Retina (tissue), 1 donor: ENCODE measurements at places on chromosomes 3 and 15.

DNA sequence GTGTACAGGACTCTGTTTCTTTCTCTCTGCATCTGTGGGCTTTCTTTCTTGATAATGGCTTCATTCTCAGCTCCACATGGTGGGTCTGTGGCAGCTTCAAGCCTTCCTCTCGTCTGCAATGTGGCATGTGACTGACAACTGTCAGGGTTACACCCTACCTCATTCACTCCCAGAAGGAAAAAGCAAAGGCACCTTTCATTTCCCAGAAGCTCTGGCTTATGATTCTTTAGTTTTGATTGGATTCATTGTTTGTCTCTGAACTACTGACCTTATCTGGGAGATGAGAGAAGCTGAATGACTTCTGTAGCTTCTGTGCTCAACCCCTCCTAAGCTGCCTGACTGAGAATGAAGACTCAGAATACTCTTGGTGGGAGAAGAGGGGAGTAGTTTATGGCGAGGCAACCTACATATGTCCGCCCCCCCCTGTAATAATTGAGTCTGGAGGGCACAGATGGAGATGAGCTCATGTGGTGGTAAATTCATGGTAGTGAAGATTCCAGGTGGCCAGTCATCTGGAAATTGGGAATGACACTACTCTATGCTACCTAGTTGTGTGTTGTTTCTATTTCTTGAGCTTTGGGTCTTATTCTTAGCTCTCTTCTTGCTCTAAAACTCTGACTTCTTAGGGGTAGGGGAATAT lies 38.4 kb downstream of the KCNAB1 start:
- no peak for DNase-seq

GRCh38 chr3:69761896-69762767 lies 22.9 kb downstream of the MITF start:
- DNase-seq = no peak

- no peak for DNase-seq
These were observed 16.5 kb upstream of the GLCE start for GRCh38 chr15:69143756-69144436.

DNA sequence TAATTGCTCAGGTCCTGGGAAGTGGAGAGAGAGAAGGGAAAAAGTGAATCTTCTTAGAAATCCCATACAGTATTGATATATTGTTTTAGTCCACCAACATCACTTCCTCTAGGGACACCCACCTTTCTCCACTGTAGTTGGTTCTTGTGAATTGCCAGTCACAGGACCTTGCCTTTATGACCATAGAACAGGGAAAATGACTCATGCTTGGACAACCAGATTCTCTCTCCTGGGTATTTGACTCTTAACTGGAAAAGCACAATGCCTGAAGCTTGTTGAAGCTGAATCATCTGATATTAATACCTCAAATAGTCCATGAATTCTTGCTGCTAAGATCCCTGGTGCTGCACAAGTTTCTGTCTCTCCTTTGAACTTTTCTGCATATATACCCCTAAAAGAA lies 32.5 kb upstream of the DCLK3 start:
- no peak for DNase-seq

DNA sequence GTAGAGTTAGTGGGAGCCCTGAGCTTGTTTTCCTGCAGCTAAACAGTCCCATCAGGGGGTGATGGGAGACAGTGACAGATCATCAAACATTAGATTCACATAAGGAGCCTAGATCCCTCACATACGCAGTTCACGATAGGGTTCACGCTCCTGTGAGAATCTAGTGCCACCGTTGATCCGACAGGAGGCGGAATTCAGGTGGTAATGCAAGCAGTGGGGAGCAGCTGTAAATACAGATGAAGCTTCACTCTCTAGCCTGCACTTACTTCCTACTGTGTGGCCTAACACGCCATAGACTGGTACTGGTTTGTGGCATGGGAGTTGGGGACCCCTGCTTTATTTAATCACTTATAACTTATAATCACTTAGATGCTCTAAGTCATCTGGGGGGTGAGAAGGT lies 179.1 kb downstream of the AKAP13 start:
- no peak for DNase-seq

DNA sequence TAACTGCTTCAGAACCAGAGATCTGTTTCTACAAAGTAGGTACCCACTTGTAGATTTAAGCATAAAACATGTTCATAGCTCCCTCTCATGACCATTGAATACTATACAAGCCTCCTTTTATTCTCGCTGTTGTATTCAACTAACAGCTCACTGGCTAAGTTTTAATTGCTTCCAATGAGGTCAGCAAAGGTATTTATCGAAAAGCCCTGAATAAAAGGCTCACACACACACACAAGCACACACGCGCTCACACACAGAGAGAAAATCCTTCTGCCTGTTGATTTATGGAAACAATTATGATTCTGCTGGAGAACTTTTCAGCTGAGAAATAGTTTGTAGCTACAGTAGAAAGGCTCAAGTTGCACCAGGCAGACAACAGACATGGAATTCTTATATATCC lies at the start of gene FGF7:
FGF7 (plus strand) TSS at position 222 of the 400 bp plus-strand sequence. CDS start 1,056 bp downstream, outside the sequence.
- peak; percentile 23 for DNase-seq

DNA sequence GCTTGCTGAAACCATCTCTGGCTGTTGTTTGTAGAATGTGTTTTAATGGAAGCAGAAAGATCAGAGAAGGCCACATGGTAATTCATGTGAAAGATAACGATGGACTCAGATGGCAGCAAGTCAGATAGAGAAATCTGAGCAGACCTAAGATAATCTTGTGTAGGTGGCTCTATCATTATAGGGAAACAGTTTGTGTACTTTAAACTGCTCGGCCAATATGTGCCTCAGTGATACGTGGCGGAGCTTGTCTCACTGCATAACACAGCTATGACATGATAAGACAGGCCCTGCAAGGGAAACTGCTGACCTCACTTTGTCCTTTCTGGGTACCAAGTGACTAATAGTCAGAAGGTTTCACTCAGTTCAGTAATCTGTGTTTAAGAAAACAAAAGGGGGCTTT lies 51.0 kb downstream of the MME start:
- DNase-seq = no peak

DNA sequence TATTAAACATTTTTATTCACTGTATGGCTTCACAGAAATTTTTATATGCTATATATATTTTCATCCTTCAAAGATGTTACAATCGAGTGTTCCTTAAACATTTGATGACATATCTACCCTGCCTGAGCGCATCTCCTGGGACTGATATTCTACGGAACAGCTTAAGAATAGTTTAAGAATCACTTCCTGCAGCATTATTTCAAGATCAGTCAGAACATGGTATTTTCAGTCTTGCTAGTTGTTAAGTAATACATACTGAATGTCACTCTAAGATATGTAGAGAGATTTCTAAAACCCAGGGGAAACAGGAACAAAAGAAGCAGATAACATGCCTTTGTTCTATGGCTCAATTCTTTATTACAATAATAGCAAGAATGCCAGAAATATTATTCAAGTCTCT lies 8.7 kb downstream of the COL8A1 start:
- DNase-seq = no peak

DNA sequence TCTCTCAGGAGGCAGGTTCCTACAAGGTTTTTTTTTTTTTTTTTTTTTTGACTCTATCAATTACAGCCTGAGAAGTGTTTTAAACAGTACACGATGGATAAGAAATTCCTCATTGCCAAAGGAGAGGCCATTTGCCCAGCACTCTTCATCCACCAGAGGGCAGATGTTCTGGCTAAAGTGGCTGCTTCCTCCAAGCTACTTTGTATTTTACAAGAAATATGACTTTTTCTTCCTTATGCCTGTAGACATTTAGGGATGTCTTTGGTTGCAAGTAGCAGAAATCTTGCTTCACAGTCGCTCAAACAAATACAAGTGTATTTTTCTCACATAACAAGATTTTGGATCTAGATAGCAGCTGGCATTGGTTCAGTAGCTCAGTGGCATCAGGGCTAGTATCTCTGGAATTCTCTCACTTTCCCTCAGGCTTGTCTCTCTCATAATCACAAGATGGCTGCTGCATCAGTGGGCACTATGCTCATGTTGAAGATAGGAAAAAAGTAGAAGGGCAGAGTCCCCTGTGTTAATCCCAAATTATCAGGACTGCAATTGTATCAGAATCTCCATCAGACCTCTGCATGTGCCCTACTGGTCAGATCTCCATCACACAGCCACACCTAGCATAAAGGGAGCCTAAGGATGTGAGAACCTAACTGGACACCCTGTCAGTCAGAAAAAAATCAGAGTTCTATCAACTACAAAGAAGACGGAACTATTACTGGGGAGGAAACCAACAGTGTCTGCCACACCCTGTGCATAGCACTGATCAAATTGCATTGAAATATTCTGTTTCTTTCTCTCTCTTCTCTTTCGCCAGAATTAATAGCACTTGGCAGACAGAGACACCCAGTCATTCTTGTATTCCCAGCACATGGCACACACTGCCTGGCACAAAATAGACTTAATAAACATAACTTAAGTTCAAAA lies 138.9 kb upstream of the COL8A1 start:
- DNase-seq = peak; percentile 47

GRCh38 chr3:9201266-9201665 lies 48.2 kb downstream of the SRGAP3 start:
- DNase-seq = peak; percentile 54

DNA sequence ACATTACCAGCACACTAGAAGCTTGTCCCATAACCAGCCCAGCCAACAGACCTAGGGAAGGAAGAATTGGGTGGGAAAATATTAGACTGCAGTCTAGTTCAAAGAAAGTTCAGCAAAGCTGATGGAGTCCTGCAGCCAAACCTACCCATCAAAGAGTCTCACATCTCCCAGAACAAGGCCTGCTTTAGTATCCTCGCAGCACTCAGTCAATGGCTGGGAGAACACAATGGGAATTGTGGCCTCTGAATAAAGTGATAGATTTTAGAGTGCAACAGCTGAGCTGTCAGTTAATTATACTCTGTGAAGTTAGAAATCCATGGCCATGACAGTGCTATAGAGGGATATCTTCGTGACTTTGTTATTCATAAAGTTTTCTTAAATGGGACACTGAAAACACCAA lies 207.2 kb upstream of the NAALADL2 start:
- no peak for DNase-seq

DNA sequence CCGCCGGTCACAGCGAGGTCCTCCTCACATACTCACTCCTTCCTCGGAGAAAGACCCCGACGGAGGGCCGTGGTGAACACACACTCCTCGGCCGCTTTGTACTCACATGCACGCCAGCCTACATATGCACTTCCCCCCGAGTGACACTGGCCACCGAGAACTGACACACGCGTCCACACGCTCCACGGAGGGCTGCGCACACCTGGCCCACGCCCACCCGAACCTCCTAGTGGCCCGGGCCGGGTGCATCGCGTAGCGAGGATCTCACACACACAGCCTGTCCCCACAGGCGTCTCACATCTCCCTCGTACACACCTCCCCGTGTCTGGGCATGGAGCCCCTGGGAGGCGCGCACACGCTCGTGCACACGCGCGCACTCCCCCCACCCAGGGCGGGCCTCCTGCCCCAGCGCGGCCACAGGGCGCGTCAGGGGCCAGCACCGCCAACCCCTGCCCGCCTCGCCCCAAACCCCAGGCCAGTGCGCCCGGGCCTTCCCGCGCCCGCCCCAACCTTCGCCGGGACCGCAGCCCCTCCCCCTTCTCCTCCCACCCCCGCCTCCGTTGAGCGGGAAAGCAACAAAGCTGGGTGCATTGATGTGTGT lies 411 bp upstream of the C3orf70 start:
- peak; percentile 89 for DNase-seq
